ENCODE measurements at places on chromosomes 16 and 17. TPM values are rescaled to one million over a fixed set of nuclear protein-coding genes. Genes with fewer than 3 reads are reported as not detected.

DNA sequence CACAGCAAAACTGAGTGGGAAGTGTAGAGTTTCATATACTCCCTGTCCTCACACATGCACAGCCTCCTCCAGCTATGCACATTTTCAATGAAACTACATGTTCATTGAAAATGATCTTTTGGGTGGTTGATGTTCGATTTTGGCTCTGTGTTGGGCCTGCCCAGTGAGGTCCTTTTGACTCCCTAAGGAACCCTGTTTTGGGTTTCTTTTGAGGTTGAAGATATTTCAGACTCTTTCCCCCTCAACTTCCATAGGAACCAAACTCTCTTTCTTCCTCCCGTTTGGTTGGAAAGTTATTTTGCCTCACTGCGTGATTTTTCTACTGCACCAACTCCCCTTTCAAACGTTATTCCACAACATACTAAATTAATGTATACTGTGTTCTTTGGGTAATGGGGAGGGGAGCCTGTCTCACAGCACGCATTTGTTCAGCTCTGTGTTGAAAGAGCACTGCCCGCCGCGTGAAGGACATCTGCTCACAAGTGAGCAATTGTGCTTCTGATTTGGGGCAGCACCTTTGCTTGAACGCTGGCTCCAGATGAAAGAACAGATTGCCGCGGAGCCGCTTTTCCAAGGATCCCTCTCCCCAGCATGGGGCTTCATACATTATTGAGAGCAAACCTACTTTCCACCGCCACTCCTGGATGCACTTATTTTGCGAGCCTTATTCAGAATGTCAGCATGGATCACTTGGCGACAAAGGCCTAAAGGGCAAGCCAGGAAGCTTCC, 385.9 kb downstream of the WWOX start:
- no peak overlapping the region for H3K27ac ChIP-seq
- H3K4me1 ChIP-seq, result no peaks in the 10 kb centered on the region
- DNase-seq, result no peak
- H3K36me3 ChIP-seq, result no peaks in the 10 kb centered on the region
- H3K27me3 ChIP-seq, result no peaks in the 10 kb centered on the region
- no peak overlapping the region for H3K4me3 ChIP-seq

TMEM100 gene
- 185 TPM for total RNA-seq

- H3K27me3 ChIP-seq, result no peaks in the 10 kb centered on the region
- H3K27ac ChIP-seq, result no peak overlapping the region
- DNase-seq, result no peak
- H3K4me3 ChIP-seq, result no peak overlapping the region
Observed at GRCh38 chr17:6780886-6781285, 4.9 kb downstream of the FBXO39 start.

DNA sequence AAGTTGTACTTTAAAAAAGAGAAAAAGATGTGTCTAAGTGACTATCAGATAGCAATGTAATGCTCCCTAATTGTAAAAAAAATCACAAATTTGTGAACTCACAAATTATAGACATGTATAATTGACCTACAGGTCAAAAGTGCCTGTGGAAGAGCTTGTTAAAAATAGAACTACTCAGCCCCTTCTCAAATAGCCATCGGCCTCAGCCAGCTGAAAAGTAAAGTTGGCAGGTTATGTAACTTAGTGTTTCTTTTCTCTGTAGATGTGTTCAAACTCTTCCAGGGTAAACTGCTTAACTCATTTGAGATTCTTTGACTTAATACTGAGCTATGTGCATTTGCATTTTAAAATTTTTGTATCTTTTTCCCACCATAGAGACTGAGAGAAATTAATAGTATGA, 13.3 kb downstream of the AKTIP start:
- H3K27ac ChIP-seq, result no peak overlapping the region
- no peak for DNase-seq
- peaks cover 38% of the 10 kb centered on the region for H3K36me3 ChIP-seq

GRCh38 chr16:82833378-82833993, 206.7 kb downstream of the CDH13 start:
- no peak overlapping the region for H3K4me3 ChIP-seq
- H3K36me3 ChIP-seq, result no peaks in the 10 kb centered on the region
- H3K27me3 ChIP-seq, result no peaks in the 10 kb centered on the region
- H3K4me1 ChIP-seq, result no peaks in the 10 kb centered on the region
- no peak overlapping the region for H3K27ac ChIP-seq

- H3K27ac ChIP-seq, result no peak overlapping the region
- H3K27me3 ChIP-seq, result no peaks in the 10 kb centered on the region
- no peak overlapping the region for H3K4me3 ChIP-seq
- H3K4me1 ChIP-seq, result no peaks in the 10 kb centered on the region
Observed at GRCh38 chr17:51463353-51463752, 203.0 kb downstream of the UTP18 start.

SCARF1 gene
- 52.5 TPM for total RNA-seq

DNA sequence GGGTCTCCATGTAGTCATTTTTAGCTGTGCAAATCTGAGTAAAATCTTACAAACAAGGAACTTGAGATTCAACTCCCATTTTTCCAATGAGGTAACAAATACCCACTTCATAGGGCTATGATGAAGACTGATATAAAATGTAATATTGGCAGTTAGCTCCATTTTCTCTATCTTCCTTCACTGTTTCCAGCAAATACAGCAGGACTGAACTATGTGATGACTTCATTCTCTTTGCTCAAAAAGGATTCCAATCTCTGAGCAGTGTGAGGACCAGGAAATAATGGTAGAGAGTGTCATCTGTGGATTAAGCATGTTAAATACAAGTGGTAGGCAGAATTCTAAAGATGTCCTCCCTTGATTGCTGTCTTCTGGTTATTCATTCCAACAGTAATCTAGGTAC, 18.3 kb downstream of the RND2 start:
- no peaks in the 10 kb centered on the region for H3K4me1 ChIP-seq
- no peak overlapping the region for H3K27ac ChIP-seq
- no peaks in the 10 kb centered on the region for H3K36me3 ChIP-seq
- H3K27me3 ChIP-seq, result no peaks in the 10 kb centered on the region
- H3K4me3 ChIP-seq, result no peak overlapping the region
- no peak for DNase-seq

- no peaks in the 10 kb centered on the region for H3K36me3 ChIP-seq
- no peaks in the 10 kb centered on the region for H3K27me3 ChIP-seq
- no peak overlapping the region for H3K27ac ChIP-seq
- no peaks in the 10 kb centered on the region for H3K4me1 ChIP-seq
Observed at GRCh38 chr17:57388131-57388725, 131.9 kb downstream of the MSI2 start.
